ENCODE measurements at places on chromosomes 5 and 9.

DNA sequence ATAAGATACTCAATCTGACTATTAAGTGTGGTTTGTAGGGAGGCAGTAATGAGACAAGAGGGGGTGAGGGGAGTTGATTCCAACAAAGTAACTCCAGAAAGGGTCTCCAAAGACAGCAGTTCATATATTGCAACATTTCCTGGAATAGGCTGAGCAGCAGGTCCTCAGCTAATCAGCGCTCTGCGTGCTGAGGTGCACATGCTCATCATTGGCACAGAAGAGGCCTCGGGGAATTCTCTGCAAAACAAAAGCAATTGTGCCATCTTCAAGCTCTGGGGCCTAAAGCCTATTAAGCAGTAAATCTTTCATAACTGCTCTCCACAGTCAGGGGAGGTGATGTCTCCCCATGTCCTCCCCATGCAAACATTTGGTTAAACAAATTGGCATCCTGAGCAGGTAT lies 357.3 kb downstream of the SPOCK1 start:
- DNase-seq = no peak

DNA sequence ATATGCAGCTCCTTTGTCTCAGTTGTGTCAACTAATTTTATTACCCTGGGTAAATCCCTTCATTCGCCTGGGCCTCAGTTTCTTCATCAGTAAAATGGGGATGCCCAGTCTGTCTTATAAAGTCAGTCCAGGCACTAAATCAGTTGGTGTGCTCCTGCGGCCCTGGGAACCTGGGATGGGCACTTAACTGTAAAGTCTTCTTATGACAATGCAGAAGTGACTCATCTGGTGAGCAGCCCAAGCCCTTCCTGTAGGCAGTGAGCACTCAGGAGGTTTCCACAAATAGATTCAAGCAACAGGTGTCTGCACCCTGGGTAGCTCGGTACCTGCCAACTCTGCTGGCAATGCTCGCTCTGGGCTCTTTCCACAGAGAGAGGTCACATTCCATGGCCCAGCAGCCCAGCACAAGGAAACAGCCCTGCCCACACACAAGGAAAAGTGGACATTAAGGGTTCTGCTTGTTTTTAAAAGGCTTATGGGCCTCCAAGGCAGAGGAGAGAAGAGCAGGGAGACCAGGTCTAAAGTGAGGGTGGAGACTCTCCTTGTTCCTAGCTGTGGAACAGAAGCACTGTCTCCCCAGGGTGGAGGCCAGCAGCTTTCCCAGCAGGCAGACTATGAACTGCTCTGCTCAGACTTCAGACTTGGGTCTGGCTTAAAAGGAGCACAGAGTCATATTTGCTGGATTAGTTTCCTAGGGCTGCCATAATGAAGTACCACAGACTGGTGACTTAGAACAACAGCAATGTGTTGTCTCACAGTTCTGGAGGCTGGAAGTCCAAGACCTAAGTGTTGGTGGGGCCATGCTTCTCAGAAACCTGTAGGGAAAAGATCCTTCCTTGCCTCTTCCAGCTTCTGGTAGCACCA lies 89.7 kb upstream of the ADRA1B start:
- DNase-seq = peak; percentile 63

GRCh38 chr5:1121891-1122290 lies 10.0 kb upstream of the SLC12A7 start:
- DNase-seq = no peak

DNA sequence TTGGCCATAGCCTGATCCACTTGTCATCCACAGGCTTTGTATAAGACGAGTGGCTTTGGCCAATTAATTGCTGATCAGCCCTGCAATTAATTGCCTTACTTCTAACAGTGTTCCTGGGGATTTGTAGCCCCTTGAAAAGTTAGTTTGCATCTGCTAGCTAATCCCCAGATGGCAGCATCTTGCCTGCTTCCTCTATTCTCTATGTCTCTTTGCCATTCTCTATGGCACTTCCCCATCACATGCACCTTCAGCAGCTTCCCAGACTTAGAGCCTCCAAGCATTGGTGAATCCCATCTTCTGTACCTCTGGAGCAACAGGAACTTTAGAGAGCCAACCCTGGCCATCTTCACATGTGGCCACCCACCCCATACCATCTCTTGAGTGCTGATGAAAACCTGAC lies 197.0 kb upstream of the DMAC1 start:
- DNase-seq = no peak

DNA sequence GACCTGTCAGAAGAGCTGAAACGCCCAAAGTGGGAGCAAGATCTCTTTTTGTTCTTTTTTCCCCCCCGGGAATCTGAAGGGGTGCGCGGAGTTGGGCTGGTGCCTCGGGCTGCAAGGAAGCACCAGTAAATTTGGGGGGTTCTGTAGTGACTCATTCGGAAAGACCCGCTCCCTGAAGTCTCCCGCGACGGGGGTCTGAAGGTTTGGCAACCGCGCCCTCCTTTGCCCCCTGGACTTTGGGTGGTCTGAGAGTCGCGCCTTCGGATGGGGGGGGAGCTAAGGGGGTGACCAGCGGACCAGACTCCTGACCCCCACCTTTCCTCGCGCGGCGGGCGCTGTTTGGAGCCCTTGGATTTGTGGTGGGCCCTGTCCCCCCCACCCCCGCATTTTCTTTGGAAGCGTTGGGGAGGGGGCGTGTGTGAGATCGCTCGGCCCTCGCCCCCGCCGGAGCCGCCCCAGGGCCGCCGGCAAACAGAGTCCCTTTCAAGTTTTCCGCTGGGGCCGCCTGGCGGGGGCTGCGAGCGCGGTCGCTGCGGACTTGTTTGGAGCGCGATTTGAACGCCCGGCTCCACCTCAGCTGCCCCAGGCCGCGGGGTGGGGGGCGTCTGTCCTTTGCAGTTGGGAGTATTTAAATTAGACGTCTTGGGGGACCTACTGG lies 2.0 kb downstream of the CXXC5 start:
- no peak for DNase-seq

DNA sequence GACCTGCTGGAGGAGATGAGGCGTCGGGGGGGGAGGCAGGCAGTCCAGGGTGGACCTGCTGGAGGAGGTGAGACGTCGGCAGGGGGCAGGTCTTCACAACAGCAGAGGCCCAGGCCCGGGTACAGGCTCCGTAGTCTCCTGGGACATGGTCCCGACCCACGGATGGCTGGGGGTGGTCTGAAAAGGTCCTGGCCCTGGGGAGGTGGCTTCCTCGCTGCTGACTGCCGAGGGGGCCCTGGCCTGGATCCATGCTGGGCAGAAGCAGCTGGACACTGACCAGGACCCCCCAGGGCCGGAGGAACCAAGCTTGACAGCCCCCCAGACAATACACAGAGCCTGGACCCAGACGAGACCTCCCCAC lies 8.5 kb downstream of the EGFL7 start:
- no peak for DNase-seq

DNA sequence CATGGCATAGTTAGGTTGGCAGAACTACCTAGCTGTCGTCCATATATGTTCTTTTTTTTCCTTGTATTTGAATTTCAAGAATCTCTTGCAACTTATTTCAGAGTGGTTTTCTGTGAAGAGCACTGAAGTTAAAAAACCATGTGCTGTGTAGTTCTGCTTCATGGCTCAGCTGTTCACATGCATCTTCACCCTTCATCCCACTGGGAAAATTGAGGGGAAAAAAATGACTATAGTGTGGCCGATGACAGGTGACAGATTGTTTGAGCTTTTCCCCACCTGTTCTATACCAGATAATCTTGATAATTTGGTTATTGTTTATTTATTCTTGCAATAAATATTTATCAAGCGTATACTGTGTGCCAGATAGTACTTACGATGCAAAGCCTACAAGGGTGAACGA lies 77.8 kb downstream of the AOPEP start:
- DNase-seq = no peak

Data from AG04449 (cell line).